ENCODE measurements at places on chromosomes 2 and 18.

- no peak for DNase-seq
These were observed 83.1 kb downstream of the BCL11A start for GRCh38 chr2:60470340-60470739.

DNA sequence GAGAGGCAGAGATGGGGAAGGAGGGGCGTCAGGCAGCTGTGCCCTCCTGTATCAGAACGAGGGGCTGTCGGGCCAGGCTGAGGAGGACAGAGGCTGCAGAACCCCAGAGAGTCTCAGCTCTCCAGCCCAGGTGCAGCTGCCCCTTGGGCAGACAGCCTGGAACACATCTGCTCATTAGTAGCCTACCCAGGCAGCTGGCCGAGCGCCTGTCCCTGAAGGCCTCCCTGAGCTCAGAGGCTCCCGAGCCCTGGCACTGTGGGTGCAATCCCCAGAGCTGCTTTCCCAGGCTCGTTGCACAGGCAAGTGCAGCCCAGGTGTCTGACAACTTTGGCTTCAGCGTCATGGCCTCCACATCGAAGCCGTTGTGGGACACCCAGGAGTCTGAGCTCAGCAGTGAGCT, 13.1 kb upstream of the TMEM185B start:
- no peak for DNase-seq

DNA sequence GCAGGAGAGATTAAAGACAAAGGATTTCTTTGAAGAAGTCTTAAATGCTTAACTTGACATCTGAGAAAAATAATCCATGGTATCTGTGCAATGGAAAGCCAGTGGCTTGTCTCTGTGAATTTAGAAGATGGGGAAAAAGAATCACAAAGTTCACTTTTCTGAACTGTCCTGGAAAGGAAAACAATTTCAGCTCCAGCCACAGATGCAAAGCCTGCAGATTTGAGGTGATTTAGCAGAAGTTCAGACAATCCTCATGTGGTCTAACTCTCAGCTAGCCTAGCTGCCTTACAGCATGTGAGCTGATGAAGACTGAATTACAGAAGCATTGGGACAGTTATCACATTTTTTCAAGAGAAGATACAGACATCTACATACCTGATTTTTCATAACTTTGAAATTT, 126.7 kb upstream of the ITGB6 start:
- no peak for DNase-seq

DNA sequence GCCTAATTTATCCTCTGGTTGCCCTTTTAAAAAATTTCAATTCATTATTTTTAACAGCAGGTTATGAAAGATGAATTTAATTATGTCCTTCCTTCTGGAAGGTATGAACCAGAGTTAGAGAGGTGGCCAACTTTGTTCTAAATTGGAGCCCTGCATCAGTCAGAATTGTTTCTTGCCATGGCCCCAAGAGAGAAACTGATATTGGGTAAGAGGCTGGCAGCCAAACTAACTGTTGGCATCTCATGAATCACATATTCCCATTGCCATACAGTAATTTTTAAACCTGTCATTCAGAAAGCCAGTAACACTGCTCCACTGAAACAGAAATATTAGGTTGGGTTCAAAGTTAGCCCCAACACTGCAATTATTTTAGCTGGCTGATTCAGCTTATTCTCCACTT, 67.4 kb downstream of the SMAD2 start:
- DNase-seq = no peak

- DNase-seq = no peak
These were observed 2.8 kb downstream of the STAT1 start for GRCh38 chr2:191010887-191011885.

DNA sequence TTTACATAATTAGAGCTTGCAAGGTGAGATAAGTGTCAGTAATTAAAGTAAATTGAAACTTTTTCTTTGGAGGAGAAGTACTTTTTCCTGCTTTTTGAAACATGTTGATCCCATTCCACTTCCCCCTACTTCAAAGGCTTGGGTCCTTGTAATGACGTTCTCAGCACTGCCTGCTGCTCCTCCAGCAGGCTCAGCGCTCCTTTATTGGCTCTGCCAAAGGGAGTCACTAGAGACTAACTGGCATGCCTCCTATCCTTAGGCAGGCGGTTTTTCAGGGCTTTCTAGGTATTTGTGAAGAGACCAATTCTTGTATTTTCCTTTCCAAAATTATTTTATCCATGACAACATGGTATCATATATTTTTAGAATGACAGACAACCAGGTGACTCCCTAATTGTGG, 43.9 kb upstream of the ACADL start:
- no peak for DNase-seq

DNA sequence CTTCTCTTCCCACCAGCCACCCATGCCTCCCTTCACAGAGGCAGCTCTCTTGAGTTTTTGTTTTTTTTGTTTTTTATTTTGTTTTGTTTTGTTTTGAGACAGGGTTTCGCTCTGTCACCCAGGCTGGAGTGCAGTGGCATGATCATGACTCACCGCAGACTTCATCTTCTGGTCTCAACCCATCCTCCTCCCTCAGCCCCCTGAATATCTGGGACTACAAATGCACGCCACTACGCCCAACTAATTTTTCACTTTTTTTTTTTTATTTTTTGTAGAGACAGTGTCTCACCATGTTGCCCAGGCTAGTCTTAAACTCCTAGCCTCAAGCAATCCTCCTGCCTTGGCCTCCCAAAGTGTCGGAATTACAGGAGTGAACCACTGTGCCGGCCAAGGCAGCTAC, 161.4 kb downstream of the TRABD2A start:
- no peak for DNase-seq

DNA sequence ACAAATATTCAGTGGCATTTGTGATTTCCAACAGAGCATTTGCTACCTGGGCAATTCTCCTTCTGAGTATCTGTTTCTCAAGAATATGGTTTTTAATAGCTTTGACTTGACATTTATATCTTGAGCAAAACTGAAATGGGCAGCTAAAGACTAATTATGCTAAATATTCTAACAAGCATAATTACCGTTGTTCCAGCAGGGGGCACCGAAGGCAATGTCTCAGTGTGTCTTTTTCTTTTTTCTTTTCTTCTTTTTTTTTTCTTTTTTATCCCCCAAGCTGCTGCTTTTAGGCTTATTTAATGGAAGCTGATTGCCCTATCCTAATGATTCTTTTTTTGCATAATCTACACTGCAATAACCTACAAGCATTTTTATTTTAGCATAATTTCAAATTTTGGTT, 138.9 kb upstream of the NABP1 start:
- peak; percentile 37 for DNase-seq

DNA sequence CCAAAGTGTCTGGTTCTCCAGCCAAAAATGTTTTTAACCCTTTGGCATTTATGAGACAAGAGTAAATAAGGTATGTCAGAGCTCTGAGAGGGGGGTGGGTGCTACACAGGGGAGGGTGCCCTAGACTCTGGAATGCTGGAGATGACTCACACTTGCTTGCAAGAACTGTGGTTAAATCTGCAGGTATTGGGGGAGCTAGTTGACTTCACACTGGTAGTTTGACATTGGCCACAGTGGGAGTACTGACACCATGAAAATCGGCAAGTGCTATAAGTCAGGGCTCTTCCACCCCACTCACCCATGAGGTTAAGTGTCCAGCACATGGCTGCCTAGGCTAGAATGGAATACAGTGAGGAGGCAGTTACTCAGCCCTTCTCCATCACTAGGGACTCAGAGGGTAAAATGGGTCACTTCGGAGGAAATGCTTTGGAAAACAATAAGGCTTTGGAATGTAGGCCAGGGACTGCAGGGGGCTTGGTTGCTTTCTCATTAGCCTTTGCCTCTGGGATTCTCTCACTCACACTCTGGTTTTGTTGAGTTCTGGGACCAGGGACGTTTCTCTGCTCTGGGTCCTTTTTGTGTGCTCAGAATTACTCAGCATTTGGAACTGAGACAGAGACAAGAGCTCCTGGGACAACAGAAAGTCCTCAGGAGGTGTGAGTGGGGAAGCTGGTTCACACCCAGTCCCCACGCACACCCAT, 91.6 kb downstream of the ACKR3 start:
- peak; percentile 82 for DNase-seq

- no peak for DNase-seq
These were observed 54.3 kb downstream of the INPP5D start for GRCh38 chr2:233114421-233114861.

DNA sequence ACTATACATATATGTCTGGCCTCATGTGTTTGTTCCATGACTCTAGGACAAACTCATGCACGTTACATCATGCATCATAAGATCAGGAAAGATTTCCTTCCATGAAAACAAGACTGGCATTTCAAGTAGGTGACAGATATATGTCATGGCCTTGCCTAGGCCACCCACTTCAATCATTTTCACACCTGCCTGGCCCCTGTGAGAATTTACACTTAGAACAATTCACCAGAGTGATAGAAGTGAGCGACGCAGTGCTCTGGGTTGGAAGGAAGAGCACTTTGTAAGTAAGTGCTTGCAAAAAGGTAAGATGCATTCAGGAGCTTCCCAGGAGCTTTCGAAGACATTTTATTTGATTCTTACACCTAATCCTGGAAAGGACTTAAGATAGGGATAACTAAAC, 39.5 kb downstream of the TMEM163 start:
- no peak for DNase-seq
